ENCODE measurements at places on chromosomes 5 and 9.

GRCh38 chr5:176741561-176742211 lies 68.7 kb upstream of the UNC5A start:
- DNase-seq = no peak

DNA sequence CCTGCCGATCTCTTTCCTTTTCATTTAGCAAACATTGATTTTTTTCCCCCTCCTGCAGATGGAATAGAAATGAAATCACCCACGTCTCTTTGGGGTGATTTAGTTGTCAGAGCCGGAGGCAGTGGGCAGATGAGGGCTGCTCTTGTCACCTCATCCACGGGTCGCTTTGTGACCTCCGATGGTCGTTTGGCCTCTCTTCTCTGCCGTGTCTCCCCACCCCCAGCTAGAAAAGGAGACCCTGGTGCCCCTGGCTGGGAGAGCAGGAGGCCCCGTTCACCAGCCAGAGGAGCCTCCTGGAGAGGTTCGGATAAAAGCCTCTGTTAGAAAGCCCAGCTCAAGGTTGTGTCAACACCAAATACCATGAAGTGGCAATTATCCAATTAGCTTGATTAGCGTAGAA lies 21.6 kb upstream of the RXRA start:
- no peak for DNase-seq

GRCh38 chr5:6722015-6722414 lies 8.8 kb downstream of the TENT4A start:
- no peak for DNase-seq

DNA sequence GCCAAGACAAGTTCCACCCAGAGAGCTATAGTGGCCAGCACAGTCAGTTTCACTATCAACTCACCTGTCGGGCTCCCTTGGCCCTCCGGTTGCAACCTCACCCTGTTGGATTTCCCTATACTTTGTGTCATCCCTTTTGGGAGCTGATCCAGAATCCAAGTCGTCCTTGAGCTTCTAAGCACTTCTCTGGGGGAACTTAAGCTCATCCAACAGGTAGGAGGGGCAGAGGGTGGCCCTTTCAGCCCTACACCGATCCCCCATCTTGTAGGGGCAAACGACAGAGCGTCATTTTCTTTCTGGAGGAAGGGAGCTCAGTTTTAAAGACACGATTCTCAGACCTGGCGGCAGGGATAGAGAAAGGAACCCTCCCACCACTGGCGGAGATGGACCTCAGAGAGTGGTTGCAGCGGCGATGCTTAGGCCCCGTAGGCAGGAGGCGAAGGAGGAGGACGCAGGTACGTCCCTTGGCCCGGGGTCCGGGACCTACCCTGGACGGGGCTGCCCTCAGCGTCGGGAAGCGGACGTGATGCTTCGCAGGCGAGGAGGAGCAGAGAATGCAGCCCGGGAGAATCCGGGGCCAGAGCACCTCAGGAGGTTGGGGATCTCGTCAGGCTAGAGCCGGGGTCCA lies 519 bp downstream of the ZER1 start:
- no peak for DNase-seq

- no peak for DNase-seq
Observed at GRCh38 chr5:124948754-124949275, 202.4 kb upstream of the ZNF608 start.

GRCh38 chr9:14030375-14031059 lies 283.4 kb downstream of the NFIB start:
- peak; percentile 62 for DNase-seq

- DNase-seq = no peak
Observed at GRCh38 chr5:171997011-171997410, 9.4 kb downstream of the FBXW11 start.

- no peak for DNase-seq
Observed at GRCh38 chr5:108201721-108202120, 180.2 kb downstream of the FBXL17 start.

DNA sequence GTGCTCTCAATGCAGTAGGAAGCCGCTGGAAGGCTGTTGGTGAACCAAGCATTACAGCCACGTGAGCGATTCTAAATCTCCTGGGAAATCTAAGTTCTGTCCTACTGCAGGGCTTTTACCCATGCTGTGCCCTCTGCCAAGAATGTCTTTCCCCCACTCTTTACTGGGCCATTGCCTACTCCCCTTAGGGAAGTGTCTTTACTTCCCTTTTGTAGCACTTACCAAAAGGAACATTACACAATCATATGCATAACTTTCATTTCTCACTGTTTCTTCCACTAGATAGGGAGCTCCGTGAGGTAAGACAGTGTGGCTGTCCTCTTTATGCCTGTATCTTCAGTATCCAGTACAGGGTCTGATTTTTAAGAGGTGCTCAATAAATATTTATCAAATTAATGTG lies 241.7 kb upstream of the NR4A3 start:
- no peak for DNase-seq

All from NCI-H460 (cell line).